ENCODE measurements at places on chromosomes 2 and 18.
A peak's percentile ranks its signal among the peaks of the same experiment; 100 is the strongest.

GRCh38 chr2:237055386-237056100 is 30.1 kb upstream of the COPS8 start:
- DNase-seq, result no peak

- DNase-seq, result no peak
These were observed 12.5 kb upstream of the PAX8 start for GRCh38 chr2:113291191-113291590.

DNA sequence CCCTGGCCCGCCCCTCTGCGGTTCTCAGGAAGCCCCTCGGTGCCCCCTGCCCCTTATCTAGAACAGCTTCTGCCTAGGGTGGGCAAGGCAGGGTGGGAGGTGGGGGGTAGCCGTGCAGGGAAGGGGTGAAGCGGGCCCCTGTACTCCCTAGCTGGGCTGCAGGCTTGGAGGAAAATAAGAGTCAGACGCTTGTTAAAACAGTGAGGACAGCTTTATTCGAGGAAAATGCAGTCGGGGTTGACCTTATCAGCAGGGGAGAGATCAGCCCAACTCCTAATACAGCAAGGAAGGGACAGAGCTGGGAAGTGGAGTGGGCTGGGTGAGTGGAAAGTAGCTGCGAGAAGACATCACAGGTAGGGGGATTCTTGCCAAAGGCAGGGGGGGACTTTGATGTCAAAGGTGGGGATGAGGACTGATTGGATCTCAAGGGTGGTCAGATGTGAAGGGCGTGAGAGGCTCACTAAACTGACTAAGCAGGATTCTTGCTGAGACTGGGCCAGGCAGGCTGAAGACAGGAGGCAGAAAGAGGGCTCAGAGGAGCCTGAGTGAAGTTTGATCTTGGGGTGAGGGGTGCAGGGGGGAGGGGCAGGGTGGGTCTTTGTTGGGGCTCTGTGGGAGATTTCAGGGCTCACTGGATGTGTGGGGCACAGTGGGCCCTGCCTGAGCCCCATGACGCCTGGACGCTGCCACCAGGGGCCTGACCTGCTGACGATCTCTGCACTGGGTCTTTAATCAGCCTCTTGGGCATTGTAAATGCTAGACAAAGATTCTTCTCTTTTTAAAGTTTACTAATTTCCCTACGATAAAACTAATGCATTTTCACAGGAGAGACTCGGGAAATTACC is 29.9 kb downstream of the HPCAL1 start:
- DNase-seq, result no peak

DNA sequence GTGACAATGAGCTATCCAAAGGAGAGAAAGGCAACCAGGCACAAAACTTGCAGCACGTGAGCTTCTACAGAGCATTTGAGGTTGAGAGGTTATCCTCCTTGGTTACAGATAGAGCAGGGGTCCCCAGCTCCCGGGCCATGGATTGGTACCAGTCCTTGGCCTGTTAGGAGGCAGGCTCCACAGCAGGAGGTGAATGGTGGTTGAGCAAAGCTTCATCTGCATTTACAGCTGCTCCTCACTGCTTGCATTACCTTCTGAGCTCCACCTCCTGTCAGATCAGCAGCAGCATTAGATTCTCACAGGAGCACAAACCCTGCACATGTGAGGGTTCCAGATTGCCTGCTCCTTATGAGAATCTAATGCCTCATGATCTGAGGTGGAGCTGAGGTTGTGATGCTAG is 57.8 kb upstream of the ST8SIA3 start:
- no peak for DNase-seq

- DNase-seq, result no peak
These were observed 662.1 kb downstream of the LRP1B start for GRCh38 chr2:141468761-141469160.

GRCh38 chr2:186925514-186925913 is 76.5 kb upstream of the ZSWIM2 start:
- no peak for DNase-seq

DNA sequence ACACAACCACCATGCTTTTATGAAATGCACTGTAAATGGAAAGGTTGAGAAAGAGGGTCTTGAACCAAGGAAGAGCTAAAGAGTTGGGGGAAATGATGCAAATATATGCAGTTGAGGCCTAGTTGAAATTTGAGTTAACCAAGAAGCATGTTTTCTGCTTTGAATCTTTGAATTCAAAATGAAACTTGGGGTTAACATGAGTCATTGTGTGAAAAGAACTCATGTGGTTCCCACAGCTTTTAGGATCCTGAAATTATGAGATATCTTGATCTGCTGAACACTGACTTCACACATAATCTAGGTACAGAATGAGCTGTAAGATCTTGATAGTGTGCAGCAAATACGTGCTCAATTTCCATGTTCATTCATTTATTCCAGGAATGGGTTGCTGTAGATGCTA is 422.9 kb upstream of the TRIB2 start:
- no peak for DNase-seq

DNA sequence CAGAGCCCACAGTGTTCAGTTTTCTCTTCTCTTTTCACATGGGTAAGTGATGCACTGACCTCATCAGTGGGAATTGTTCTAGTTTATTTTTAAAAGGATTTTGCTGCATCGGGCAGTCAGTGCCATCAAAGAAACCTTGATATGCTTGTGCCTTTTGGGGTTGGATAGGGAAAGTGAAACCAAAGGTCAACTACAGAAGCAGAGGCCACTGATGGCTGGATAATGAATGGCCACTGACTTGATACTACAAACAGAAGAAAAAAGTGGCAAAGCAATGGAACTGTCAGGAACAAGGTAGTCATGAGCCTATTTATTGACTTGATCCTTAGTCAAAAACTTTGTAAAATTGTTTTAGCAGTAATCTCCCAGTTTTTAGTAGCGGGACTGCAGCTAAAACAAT is 636.3 kb upstream of the ZEB2 start:
- DNase-seq, result no peak

DNA sequence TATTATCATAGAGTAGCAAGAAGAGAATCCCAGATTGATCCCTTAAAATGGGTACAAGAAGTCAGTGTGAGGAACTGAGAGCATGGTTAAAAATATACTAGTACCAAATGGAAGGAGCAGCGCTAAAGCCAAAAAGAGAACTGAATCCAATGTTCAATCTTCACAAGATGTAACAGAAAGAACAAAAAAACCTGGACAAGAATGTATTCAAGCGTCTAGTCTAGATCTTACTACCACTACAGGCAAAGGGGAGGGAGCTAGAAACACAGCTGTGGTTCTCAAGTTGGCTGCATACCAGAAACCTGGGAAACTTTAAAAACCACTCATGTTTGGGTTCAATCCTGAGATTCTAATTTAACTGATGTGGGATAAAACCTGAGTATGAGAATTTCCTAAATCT is 57.5 kb downstream of the PIAS2 start:
- no peak for DNase-seq

DNA sequence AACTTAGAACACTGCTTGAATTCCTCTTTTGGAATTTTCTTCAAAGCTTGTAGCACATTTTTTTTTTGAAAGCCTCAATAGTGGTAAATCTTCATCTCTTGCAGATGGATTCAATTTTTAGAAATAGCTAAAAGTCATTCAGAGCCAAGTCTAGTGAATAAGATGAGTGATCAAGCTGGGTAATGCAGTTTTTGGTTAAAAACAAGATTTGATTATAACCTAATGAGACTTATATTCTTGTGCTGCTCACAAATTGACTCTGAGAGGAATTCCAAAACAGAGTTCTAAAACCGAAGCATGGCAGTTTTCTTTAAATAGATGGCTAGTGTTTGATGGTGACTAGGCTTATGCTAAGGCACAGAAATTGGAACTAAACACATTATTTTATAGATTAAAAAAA is 2072.6 kb upstream of the CELF4 start:
- no peak for DNase-seq

- DNase-seq, result no peak
These were observed 21.2 kb downstream of the SH3BP4 start for GRCh38 chr2:234973008-234973407.

DNA sequence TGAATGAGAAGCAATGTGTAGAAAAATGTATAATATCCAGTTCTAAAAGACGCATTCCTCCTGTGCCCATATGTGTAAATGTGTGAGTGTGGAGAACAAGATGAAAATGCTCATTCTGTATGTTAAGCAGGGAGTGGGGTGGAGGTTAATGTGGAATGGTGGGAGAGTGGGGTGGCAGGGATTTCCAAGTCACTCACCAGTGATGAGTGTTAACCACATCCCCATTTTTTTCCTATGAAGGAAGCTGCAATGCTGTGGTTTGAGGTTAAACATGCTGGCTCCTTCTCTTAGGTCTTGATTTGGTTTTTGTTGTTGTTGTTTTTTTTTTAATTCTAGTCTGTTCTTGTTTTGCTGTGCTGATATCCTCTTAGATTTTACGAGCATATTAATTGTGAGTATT is 169.4 kb downstream of the NEDD4L start:
- DNase-seq, result peak; percentile 9

DNA sequence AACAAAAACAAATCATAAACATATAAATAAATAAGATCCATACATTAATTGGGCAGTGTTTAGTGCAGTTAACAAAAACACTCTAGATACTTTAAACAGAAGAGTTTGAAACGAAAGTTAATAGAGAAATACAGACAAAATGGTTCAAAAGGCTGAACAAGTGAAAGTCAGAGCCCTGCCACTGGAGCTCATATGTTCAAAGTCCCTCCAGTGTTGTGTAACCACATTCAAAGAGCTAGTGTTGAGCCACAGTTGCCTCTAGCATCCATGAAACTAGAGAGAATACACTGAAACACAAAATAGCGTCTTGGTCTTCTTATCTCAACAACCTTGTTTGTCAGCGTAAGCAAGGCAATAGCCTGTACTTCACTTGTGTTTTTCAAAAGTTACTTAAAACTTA is 1309.8 kb upstream of the NRXN1 start:
- DNase-seq, result no peak

- DNase-seq, result no peak
These were observed 93.9 kb downstream of the KLF7 start for GRCh38 chr2:207071820-207072219.

- DNase-seq, result no peak
These were observed 353.5 kb upstream of the RGPD4 start for GRCh38 chr2:107473150-107473549.

- DNase-seq, result no peak
These were observed 134.5 kb downstream of the NAPG start for GRCh38 chr18:10660179-10660884.

GRCh38 chr2:86787736-86788135 is 3.0 kb downstream of the CD8A start:
- DNase-seq, result no peak

DNA sequence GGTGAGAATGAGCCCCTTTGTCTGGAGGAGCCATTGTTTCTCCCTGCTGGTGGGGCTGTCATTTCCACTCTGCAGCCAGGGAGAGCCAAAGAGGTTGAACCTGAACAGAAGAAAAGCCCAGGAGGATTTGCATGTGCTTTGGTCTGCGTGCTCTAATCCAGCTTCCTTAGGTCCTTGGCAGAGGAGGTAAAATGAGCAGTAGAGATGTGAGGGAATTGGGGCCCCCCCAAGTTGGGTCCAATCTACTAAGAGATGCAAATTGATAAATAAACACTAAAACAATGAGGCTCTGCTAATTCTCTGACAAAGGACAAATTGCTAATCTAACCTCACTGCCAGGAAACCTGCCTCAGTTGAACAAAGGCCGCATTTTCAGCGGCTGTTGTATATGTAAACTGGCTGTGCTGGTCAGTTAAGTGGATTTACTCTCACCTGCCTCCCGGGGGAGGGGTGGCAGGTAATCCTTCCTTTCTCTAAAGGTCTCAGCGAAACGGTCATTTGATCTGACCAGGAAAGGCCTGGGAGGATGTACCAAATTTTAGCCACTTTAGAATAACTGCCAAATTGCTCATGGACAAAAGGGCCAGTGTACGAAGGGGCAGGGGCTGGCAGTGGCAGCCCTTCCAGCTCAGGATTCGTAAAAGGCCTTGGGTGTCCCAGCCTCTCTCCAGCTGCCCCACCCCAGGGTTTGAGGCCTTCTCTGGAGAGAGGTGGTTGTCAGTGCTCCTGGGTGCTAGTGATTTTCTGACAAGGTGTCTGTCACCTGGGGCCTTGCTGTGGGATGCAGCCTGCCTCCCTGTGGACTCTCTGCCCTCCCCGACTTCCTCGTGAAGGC is 193.6 kb downstream of the MIB1 start:
- DNase-seq, result no peak

GRCh38 chr18:79786786-79787526 is 10.8 kb upstream of the KCNG2 start:
- DNase-seq, result no peak

DNA sequence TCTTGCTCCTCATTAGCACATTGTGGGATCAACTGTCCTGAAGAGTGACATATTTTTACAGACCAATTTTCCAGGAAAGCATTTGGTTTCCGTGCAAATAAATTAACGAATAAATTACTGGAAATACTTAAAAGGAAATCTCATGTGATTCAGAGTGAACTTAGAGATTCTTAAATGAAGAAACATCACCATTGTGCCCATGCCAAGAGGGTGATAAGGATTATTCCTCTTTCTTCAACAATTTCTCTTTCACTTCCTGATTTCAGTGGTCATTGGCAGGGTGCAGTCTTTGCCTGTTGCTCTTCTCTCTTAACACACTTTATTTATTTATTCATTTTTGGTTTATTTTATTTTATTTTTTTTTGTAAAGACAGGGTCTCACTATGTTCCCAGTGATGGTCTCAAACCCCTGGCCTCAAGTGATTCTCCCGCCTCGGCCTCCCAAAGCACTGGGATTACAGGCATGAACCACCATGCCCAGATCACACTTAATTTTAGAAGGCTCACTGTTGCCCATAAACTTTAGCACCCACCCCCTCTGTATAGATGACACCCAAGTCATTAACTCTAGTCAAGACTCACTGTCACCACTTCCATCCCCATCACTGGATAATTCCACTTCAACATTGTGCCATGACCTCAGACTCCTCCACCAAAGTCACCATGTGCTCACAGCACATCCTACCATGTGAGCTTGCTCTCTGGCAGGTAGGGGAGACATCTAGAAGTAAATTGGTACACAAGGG is 92.6 kb upstream of the CERS6 start:
- DNase-seq, result no peak

All from central memory CD4-positive, alpha-beta T cell (primary cell).